ENCODE measurements at places on chromosomes 2 and 18.

GRCh38 chr2:241798081-241798630 is 10.8 kb upstream of the NEU4 start:
- no peak for DNase-seq

DNA sequence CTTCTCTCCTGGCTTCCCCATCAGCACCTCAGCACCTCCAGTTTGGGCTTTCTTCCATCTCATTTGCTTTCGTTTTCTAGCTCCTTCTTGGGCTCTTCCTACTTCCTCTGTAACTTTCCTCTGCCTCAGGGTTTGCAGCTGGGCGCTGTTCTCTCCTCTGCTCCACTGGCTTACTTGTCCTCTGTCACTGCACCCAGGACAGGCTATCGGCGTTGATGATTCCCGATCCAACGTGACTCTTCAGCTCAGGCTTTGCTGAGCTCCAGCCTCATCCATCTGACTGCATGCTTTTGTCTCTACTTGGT is 362.4 kb downstream of the CYRIA start:
- DNase-seq = peak; percentile 17

DNA sequence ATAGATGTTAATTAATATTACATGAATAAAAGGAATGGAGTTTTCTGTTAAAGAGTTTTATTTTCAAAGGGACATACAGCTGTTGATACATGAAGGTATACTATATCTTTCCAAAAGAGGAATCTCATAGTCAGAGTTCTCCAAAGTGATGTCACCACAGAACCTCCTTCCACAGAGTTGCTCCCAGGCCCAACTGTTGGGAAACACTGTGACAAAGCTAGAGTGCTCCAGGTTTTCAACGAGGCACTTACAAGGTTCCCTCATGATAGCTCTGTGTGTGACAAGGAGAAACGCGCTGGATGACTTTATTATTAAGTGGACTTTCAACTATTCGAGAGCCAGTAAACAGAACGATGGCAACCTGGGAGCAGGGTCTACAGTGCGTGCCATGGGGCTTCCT is 33.5 kb downstream of the PTPN18 start:
- DNase-seq = peak; percentile 55

GRCh38 chr2:153405196-153405595 is 73.4 kb downstream of the RPRM start:
- DNase-seq = no peak

DNA sequence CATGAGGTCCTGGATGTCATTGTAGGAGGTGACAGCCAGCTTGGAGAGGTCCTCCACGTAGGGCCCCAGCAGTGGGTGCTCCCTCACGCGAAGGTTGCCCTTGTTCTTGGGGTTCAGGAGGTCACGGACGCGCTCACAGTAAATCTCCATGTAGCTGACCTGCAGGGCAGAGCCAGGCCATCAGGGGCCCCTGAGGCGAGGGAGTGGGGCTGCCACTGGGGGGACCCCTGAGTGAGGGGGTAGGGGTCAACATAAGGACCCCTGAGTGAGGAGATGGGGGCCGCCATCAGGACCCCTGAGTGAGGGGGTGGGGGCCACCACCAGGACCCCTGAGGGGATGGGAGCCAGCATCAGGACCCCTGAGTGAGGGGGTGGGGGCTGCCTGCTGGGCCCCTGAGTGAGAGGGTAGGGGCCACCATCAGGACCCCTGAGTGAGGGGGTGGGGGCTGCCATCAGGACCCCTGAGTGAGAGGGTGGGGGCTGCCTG is 33.6 kb downstream of the KIF1A start:
- DNase-seq = no peak

- no peak for DNase-seq
These were observed 88.8 kb downstream of the CELF4 start for GRCh38 chr18:37476611-37477295.

GRCh38 chr2:136332436-136333095 is 214.6 kb upstream of the CXCR4 start:
- DNase-seq = no peak

DNA sequence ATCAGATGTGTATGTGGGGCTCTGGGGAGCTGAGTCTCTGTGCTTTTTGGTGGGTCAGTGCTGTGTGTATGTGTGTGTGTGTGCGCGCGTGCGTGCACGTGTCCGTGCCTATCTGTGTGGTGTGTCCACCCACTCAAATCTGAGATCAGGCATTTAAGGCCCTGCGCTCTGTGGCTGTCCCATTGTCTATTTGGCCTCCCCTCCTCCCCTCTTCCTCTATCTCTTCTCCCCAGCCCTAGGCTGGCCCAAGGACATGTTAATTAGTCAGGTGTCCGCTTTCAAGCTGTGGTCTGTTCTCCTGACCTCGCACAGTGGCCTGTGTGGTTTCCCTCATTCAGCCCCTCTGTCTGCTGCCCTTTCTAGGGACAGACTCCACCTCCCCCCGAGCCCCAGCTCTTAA is 136.4 kb downstream of the DYSF start:
- DNase-seq = no peak

DNA sequence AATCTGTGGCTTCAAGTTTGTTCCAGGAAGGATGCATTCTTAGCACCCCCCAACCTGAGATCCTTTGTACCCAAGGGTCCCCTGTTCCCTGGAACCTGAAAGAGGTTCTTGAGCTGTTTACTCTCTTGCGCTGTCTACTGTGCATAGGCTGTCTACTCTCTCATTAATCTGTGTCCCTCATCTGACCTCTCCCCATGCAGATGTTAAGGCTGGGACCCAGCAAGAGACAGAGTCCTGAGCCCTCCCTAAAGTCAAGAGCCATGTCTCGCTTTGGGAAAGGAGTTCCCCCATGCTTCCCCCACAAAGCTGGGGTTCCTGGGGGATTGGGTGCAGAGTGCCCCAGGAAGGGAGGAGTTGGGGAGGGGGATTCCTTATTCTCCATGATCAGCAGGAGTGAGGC is 312.9 kb downstream of the CYP26B1 start:
- DNase-seq = no peak

- no peak for DNase-seq
These were observed 539.0 kb downstream of the ARHGAP15 start for GRCh38 chr2:143668234-143668633.

- DNase-seq = no peak
These were observed 533.7 kb downstream of the TDRD15 start for GRCh38 chr2:21657445-21657844.

DNA sequence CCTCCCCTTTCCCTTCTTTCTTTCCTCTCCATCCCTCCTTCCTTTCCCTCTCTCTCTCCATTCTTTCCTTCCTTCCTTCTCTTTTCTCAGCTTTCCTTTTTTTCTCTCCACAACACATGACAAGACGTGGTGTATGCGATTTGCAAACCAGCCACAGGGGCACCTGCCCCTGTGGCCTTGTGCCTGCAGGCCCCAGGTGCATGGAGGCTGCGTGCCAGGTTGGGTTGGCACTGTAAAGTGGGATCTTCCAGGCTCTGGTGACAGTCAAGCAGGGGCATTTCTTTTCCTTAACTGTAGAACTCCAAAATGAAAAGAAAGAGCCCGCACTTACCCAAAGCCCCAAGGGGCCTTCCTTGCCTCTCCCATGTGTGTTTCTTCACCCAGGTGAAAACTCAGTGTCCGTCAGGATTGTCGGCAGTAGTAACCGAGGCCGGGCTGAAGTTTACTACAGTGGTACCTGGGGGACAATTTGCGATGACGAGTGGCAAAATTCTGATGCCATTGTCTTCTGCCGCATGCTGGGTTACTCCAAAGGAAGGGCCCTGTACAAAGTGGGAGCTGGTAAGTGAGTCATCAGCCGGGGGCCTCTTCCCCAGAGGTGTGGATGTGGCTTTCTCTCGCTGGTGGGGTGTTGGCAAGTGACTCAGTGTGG is 50.9 kb downstream of the MARCO start:
- no peak for DNase-seq

DNA sequence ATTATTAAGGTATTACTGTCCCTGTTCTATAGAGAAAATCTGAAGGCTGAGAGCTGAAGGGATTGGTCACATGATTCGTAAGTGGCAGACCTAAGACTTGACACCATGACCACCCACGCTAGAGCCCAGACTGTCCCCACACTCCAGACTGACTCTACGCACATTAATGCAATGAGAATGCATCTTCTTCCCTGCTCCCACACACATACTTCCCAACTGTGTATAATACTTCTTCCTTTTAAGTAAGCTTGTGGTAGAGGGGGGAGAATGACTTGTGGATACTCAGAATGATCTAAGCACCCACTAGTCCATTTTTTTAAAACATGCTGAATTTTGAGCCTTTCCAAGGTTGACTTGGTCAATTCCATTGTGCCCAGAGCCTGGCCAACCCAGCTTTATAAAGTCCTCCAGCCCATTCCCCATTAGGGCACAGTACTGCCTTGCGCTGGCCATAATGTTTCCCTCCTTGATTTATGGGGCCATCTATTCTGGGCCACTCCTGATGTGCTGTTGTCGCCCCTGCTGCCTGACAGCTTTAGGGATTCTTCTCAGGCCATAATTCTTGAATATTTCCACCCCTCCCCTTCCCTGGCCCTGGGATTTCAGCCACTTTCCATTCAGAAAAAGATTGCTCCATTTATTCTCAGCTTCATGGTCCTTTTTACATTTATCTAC is 28.7 kb downstream of the ALK start:
- DNase-seq = no peak

- no peak for DNase-seq
These were observed 12.6 kb downstream of the DTYMK start for GRCh38 chr2:241673797-241674725.

- DNase-seq = no peak
These were observed 678.9 kb upstream of the FANCL start for GRCh38 chr2:58920001-58920400.

DNA sequence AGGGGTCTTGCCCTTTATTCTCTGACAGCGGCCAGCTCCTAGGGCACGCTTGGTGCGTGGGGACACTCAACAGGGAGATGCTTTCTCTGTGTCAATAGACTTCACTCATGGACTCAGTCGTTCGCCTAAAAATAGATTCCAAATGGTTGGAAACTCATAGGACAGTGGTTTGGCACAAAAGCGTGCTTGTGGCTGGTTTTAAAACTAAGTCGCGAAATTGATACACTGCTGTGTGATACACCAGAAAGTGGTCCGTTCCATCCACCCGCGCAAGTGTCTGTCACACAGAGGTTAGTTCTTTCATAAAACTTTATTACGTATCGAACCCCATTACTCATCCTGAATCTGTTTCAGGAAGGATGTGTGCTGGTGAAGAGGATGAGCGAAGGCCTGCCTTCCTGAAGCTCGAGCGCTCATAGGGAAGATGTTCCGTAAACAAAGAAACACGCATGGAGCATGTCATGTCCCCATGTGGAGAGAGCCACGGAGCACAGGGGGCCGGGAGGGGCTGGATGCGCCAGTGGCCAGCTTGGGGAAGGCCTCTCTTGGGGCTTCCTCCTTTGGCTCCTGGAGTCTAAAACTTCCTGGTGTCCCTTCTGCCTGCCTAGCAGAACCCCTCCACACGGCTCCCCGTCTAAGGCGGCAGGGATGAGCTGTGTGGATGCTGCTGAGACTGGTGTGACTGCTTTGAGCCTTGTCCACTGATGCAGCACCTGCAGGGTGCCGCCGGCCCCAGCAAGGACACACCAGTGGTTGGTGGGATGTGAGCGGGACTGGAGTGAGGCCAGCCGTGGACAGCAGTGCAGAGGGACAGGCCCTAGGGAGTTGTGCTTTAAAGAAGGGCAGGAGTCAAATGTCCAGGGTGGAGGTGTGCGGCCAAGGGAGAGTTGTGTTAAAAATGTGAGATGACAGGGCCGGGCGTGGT is 207.2 kb downstream of the GBX2 start:
- no peak for DNase-seq

- no peak for DNase-seq
These were observed 305.3 kb downstream of the PARD3B start for GRCh38 chr2:204850581-204850980.

DNA sequence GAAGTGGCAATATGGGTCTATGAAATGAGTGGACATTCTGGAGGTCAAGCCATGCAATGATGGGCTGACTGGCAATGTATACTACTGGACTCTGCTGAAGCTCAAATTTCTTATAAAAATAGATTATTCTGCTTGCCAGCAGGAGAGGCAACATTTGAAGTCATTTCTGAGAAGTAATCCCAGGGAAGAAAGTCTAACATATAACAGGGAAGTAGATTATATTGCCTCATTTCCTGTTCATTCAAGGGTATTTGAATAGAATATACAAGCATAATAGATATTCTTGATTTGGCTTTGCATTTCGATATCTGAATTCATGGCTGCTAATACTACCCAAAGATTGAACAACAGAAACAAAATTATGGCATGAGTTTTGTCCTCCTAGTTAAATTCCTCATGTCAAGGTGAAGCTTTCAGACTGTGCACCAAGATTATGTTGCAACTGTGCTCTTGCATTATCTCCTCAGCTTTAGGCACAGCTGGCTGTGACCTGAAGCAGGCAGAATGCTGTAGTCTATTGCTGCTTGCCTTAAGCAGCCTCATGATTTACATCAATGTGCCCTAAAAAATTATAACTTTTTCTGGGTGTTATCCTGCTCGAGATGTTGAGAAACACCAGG is 13.3 kb upstream of the TMX3 start:
- DNase-seq = peak; percentile 42

DNA sequence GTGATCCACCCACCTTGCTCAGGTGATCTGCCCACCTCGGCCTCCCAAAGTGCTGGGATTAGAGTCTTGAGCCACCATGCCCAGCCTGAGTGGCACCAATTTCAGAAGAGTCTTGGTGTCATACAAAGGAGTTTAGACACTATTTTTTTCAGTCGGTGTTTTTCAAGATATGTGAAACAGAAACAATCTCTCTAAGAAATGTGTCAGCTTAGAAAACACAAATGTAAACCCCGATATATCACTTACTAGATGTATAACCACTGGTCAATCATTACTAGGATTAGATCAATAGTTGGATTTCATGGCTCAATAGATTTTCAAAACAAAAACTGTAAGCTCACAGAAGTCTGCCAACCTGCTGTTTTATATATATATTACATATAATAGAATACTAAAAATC is 67.2 kb upstream of the FRZB start:
- no peak for DNase-seq

DNA sequence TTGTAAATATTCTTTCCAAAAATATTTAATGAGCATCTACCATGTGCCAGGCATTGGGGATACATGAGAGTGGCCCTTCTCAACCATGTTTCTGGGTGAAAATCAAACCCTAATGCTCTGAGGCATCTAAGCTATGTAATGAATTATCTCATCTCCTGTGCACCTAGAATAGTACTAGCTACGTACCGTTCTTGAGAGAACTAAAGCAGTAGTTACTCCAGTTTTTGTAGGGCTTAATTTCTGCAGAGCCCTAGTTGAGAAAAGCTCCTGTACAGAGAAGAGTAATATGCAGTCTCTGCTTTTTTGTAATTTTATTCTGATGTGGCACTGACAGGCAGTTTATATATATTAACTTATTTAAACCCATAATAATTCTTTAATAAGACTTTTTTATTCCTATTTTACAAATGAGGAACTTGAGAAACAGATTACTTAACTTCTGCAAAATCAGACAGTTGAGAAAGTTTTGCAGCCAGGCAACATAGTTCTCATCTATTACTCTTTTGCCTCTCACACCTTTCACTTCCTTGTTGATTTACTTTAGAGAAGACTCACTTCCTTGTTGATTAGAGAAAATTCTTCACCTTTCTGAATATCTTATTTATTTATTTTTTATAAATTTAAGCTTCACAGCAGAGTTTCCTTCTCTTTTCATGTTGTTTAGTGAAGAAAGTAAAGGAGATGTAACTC is 3.1 kb downstream of the SPOPL start:
- peak; percentile 71 for DNase-seq
